ENCODE measurements at places on chromosomes 5 and 9.

DNA sequence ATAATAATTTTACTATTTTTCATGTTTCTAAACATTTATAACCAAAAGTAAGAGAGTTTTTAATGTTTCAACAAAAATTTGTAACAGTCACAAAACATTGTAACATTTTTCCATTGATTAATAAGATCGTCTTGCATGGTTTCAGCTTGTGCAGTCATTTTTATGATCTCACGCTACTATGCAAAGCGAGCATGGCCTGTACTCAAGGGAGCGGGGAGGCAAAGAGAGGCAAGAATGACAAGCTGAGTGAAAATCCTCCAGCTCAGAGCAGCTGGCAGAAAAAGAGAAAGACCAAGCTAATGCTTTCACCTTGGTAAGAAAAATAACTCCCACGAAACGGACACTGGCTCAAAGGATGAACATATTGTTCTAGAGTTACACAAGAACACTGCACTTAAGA is 90.0 kb upstream of the SV2C start:
- no peak for DNase-seq

GRCh38 chr9:38057416-38058195 is 11.4 kb downstream of the SHB start:
- peak; percentile 42 for DNase-seq

DNA sequence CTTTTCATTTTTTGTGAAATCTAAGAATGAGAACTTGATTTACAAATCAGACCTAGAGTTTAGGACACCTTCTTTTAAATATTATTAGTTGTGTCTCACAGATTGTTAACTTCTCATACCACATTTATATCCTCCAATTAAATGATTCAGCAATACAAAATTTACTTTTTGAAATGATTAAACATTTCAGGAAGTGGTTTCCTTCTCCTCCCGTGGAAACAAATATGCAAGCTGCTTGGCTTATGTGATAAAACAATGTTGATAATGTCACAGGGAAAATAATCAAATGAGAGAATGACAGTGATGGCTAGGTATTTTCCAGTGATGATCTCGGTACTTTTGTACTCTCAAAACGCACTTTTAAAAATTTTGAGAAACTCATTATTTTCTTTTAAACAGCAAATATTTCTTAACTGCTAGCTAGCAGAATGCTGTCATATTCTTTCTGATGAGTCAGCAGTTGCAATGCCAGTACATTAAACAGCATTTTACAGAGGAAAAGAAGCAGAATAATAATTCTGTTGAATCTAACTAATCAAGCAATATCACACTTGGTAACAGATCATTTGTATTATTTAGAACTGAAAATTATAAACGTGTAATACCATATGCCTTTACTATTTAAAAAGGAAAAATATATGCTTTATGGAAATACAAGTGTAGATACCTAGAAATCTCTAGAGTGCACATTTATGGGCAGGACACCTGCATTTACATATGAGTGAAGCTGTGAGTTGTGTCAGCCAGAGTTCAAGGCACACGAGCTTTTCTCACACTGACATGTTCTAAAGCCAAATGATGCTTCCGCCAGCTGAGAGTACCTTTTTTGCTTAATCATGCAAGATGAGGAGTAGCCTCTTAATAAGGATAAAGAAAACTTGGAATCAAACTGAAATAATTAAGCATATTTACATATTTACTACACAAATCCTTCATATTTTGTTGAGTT is 53.6 kb upstream of the CDH18 start:
- DNase-seq: no peak

GRCh38 chr5:52013523-52013922 is 630.3 kb downstream of the ISL1 start:
- DNase-seq: peak; percentile 73

DNA sequence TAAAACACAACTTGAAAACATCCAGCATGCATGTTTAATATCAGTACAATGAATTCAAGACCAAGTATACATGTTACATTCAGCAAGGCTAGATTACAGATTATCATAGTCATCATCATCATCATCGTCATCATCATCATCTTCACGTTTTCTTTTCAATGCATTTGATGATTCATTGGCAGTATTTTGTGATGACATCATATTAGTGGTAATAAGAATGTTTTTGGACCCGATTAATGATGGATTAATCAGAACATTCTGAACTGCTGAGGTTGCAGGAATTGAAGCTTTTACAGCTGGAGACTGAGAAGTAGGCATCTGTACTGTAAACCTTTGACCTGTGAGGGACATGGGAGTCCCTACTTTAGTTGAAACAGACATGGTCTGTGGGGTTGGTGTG is 4.5 kb downstream of the AK6 start:
- no peak for DNase-seq

- DNase-seq: no peak
Observed at GRCh38 chr9:116491659-116492058, 195.4 kb upstream of the TRIM32 start.

- no peak for DNase-seq
Observed at GRCh38 chr9:92187989-92188714, 72.9 kb upstream of the SPTLC1 start.

- no peak for DNase-seq
Observed at GRCh38 chr5:139389701-139390638, at the start of gene MZB1. Gene MZB1 (minus strand): TSS chr5:139389913. CDS start chr5:139389856, 57 bp downstream.

GRCh38 chr9:111474385-111474784 is 9.8 kb downstream of the ECPAS start:
- DNase-seq: no peak

GRCh38 chr9:98873951-98874371 is 66.5 kb downstream of the GALNT12 start:
- DNase-seq: no peak

DNA sequence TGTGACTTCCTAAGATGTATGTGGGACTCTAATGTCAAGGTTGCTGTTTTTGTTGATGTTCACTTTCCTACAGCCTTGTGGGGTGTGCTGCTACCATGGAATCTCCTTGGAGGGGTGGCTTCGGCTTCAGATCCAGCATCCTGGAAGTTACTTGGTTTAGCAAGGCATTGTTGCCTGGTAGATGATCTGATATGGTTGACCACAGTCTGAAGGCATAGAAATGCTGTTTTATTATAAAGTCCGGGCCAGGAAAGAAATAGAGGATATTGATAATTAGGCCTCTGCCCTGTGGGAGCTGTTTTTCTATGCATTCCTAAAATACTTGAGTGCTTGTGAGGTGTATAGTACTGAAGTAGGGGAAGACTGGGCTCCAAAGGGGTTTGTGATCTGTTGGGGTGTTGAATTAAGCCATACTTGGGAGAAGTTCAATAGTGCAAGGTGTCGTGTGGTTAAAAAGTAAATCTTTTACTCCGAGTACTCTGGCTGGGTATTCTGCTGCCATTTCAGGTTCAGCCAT is 27.3 kb upstream of the CREBRF start:
- no peak for DNase-seq

- no peak for DNase-seq
Observed at GRCh38 chr9:14563902-14564624, 129.2 kb downstream of the ZDHHC21 start.

DNA sequence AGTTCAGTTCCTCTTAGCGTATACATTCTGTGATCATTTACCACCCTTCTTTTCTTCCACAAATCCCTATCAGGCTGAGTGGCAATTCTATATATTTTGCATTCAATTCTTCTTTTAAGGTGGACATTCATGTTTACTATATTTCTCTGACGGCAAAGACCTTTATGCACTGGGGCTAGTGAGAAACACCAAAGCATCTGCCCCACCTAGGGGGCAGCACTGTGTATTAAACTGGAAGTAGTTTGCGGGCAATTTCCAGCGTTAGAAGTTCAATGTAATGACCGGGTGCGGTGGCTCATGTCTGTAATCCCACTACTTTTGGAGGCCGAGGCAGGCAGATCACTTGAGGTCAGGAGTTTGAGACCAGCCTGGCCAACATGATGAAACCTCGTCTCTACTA is 27.9 kb upstream of the FBXL7 start:
- no peak for DNase-seq

DNA sequence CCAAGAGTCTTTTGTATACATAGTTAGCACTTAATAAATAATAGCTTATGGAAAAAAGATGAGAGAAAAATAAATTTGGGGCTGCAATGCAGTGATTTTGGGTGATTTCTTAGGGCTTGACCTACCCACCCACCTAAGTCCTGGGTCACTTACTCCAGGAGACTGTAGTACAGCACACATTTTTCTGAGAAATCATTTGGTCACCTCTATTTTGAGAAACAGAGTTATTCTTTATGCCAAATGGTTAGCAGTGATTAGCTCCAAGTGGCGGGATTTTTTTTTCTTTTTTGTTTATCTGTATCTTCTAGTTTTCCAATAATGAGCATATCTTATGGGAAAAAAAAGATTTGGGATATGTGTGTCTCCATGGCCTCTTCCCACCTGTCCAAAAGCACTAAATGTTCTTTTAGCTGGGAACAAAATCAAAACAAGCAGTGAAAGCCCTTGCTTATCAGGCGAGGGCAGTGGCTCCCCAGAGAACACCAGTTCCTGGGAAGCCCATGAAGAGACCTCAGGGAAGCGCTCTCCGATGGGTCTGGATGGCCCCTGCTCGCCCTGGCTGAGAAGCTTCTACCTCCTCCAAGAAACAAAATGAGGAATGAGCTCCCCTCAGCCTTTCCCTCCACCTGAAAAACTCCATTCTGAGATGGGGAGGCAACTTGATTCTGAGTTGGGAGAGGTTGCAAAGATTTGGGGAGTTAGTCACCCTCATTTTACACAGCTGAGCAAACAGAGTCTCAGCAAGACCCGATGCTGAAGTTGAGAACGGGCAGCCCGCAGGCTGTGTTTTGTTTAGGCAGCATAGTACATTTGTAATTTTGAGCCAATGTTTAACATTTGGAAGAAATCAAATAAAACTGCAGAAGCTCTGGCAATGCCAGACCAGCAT is 69.9 kb downstream of the CYFIP2 start:
- no peak for DNase-seq

DNA sequence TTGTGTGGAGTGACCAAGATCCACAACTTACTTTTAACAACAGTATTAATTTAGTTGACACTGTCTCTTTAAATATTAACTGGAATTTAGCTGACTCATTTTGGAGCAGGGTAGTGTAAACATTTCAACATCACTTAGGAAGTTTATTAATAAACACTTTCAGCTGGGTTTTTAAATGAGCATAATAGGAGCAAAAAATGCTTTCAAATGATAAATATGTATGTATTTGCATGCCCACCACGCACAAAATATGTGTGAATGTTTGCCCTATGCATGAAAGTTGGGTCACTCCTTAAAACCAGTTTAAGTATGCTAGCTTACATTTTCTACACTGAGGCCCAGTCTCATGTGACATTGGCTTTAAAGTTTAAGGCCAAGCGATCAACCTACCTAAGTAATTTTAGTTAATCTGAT is 2.9 kb downstream of the ZFAND5 start:
- no peak for DNase-seq

- no peak for DNase-seq
Observed at GRCh38 chr9:110213413-110214044, 5.6 kb upstream of the C9orf152 start.

DNA sequence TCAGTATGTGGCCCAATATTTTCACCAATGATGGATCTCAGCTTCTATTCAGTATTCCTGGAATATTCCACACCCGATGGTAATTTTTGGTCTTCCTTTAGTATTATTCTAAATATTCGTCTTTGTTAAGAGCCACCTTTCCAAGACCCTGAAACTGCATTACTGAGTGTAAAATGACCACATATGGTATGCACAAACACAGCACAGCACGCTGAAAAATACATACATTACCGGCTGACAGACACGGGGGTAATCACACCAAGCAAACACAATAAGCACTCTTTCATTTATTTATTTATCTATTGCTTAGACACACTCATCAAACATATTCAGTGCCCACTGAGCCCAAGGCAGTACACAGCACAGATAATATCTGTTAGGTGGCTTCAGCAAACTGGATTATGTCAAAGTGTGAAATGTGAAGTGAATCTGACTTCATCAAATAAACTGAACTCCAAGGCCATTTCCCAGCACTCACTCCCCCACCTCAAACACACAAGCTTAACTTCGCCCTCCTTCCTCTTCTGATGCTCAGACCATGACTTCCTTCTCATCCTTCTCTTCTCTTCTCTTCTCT is 1637.8 kb upstream of the C9orf72 start:
- DNase-seq: no peak

DNA sequence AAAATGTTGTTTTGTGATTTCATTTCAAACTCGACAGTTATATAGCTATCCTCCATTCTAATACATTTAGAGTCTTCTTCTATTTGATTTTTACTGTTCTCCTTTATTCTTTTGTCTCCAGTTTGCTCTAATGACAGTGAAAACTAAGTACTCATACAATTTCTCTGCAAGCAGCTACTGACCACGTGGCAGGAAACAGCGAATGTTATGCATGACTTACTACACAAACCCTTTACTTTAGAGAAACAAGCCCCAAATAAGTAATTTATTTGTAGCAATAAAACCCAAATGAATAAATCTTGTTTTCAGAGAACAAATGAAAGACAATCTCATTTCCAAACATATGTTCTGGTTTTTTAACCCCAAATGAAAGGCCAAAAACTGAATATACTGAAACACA is 41.9 kb downstream of the CDH6 start:
- no peak for DNase-seq

- no peak for DNase-seq
Observed at GRCh38 chr9:92965759-92966517, 18.6 kb downstream of the FGD3 start.
